ENCODE measurements at places on chromosomes 5 and 9.

GRCh38 chr5:173420108-173420507 lies 91.9 kb upstream of the STC2 start:
- no peak for DNase-seq

DNA sequence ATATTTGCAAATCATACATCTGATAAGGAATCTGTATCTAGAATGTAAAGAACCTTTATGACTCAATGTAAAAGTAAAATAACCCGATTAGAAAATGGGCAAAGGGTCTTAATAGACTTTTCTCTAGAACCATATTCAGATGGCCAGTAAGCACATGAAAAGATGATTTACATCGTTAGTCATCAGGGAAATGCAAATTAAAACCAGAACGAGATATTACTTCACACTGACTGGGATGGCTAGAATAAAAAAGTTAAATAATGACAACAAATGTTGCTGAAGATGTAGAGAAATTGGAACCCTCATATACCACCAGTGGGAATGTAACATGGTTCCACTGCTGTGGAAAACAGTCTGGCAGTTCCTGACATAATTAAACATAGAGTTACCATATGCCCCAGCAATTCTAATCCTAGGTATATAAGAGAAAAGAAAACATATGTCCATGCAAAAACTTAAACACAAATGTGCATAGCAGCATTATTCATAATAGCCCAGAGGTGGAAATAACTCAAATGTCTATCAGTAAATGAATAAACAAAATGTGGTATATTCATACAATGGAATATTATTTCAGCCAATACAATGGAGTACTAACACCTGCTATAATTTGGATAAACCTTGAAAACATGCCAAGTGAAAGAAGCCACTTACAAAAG lies 100.4 kb upstream of the MAMDC2 start:
- DNase-seq, result peak; percentile 51

DNA sequence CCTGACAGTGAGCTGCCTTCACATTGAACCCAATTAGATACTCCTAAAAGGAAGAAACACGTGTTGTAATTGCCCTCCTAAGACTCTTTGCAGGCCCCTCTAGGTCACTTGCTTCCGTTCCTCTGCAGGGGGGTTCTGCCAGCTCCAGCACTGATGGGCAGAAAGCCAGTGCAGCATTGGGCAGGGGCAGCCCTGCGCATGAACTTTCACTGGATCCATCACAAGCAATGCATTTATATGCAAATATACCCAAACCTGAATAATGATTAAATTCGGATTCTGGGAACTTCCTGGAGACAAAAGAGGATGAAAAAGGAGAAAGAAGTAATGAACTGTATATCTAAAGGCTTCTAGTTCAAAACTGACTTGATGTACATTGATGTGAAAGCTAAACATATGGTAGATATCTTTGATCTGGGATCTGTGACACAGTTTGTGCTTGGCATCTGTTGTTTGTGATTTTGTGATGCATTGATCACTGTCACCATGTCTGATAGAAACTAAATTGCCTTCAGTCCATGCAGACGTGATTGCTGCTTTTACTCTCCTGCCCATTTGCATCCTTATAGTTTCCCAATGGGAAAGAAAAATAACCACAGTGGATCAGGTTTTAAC lies 313.4 kb downstream of the DEPDC1B start:
- no peak for DNase-seq

- DNase-seq, result no peak
These were observed 283.1 kb downstream of the KCTD16 start for GRCh38 chr5:144453753-144454152.

GRCh38 chr9:134386951-134387831 lies 60.9 kb downstream of the RXRA start:
- DNase-seq, result no peak

GRCh38 chr5:118015511-118015910 lies 972.8 kb downstream of the DTWD2 start:
- no peak for DNase-seq

GRCh38 chr5:116242343-116242742 lies 157.5 kb downstream of the COMMD10 start:
- peak; percentile 12 for DNase-seq

DNA sequence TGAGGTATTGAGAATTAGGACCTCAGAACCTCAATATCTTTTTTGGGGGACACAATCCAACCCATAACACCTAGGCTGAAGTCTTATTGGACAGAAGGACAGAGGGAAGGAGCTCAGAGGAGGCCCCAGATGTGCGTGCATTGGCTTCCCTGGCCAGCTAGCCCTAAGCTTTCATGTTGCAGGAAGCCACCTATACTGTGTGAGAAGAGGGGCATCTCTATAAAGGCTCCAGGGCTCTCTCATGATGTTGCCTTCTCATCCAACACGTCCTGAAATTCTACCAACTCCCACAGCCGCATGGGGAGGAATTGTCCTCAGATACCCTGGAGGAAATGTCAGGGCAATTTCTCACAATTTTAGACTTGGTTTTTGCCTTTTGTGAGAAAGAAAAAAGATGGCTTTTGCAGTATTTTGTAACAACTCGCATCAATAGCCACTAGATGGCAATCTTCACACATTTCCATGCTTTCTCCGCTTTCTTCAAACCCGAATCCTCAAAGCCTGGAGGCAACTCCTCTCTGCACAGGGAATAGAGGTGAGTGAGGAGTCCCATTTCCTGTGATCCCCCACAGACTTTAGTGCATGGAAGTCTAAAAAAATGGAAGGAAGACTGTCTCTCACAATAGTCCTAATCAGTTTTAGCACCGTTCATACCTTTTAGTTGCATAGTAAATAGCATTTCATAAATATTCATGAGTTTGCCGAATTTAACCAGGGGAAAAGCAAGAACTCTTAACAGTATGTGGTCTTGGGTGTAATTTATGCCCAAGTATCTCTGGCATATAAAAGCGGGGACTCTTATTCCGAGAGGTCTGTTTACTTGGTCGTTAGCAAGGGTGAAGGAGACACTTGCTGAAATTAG lies 7.4 kb upstream of the PPP3R2 start:
- DNase-seq, result peak; percentile 56

DNA sequence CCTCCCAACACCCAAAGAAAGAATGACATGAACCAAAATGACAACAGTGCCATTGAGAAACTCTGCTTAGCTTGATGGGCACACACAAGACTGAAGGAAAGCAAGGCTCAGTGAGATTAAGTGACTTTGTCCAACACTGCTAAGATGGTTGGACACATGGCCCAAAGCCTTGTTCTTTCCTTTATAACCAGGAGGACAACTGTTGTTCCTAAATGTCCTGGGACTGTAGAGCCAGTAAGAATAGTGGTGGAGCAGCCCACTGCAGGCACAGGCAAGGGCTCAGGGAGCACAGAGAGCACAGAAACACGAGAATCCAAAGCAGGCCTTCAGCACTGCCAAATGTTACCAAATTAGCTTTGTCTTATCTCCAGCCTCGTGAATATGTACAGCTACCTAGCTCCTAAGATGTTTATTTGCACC lies 3.9 kb downstream of the ACTL7A start:
- DNase-seq, result no peak

DNA sequence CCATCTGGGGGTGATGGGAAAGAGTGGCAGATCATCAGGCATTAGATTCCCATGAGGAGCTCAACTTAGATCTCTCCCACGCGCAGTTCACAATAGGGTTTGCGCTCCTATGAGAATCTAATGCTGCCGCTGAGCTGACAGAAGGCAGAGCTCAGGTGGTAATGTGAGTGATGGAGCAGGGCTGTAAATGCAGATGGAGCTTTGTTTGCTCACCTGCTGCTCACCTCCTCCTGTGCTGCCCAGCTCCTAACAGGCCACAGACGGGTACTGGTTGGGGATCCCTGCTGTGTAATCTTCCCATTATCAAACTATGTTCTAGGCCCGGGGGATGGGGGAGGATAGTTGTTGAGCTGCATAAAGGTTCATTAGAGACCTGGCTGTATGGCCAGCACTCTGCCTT lies 58.4 kb downstream of the UGCG start:
- no peak for DNase-seq

- DNase-seq, result no peak
These were observed at the start of gene GFRA3 for GRCh38 chr5:138274189-138274853. GFRA3 (minus strand) TSS chr5:138274621; CDS start chr5:138274424, 197 bp downstream.

DNA sequence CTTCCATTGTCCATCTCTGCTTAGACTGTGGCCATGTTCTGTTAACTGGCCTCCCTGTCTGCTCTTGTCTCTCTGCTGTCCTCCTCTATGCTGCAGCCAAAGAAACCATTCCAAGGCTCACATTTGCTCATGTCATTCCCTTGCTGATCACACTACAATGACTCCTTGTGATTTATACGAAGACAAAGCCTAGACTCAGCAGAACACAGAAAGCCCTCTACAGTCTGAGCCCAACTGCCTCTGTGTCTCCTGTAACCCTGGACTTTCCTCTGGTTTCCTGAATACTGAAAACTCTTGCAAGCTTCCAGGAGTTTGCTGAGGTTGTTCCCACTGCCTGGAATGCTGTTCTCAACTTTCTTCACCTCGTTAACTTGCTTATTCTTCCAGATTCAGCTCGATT lies 191.8 kb downstream of the TMEM38B start:
- no peak for DNase-seq

- DNase-seq, result no peak
These were observed 49.8 kb downstream of the PRRC1 start for GRCh38 chr5:127567026-127567768.

GRCh38 chr5:157600252-157600651 lies 24.7 kb upstream of the ADAM19 start:
- DNase-seq, result no peak

DNA sequence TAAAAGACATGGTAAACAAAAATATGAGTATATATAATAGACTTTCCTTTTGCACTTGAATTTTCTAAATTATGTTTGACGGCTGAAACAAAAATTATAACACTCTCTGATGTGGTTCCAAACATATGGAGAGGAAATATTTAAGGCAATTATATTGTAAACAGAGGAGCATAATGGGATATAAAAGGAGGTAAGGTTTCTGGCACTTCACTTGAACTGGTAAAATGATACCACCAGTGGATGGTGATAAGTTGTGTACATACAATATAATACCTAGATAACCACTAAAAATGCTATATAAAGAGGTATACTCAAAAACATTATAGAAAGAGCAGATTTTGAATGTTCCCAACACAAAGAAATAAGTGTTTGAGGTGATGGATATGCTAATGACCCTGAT lies 192.9 kb upstream of the RAD23B start:
- DNase-seq, result no peak

GRCh38 chr5:164708831-164709230 lies 1203.4 kb downstream of the MAT2B start:
- DNase-seq, result no peak

- DNase-seq, result peak; percentile 74
These were observed 117.8 kb downstream of the CCDC192 start for GRCh38 chr5:127820910-127821553.

- DNase-seq, result no peak
These were observed 599.6 kb downstream of the CCDC171 start for GRCh38 chr9:16152276-16153101.

DNA sequence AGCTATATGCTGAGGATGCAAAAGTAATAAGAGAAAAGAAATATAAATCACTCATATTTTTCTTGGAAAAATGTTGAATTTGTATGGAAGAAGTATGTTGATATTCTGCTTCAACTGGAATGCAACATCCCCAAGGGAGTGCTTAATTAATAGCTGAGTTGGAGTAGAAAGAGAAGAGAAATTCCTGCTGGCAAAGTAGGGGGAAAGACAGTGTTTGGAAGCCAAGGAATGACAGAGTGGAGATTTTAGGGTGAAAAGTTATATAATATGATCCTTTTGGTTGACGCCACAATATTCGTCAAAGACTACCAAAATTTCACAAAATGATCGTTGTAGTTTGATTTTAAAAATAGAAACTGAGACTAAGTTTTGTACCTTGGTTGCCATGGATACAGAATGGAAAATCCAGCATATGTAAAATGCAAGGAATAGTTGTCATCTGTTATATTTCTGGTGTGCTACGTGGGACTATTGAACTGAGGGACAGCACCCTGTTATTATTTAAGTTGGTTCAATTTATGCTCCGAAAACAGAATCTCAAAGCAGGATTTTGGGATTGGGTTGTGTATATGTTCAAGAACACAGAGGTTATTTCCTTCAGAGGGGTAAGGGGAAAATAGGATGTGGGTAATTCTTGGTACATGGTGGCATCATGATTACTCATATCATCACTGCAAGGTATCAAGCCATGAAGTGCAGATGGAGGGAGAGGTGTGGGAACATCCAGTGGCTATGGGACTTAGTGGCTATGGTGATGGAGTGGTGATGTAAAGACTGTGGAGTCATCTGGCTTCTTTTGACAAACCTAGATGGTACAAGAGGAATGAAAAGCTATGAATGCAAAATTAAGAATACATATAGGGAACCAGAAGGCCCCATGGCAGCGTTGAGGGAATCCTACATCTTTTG lies 61.0 kb downstream of the SUB1 start:
- DNase-seq, result no peak

DNA sequence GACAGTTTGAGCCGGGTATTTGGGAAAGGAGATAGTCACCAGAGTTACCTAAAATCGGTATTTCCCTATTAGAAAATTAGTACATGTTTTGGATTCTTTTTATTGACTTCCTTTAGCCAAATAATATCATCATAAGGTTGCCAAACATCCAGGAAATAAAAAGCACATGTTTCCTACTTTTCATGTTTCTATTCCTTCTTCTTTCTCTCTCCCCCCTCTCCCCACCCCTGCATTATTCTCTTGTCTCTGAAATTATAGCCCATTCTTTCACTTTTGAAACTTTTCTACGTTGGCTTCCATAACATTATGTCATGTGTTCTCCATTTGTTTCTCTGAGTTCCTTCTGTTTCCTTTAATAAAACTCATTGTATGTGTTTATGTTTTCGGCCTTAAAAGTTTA lies 161.9 kb downstream of the ALDH1A1 start:
- DNase-seq, result no peak

DNA sequence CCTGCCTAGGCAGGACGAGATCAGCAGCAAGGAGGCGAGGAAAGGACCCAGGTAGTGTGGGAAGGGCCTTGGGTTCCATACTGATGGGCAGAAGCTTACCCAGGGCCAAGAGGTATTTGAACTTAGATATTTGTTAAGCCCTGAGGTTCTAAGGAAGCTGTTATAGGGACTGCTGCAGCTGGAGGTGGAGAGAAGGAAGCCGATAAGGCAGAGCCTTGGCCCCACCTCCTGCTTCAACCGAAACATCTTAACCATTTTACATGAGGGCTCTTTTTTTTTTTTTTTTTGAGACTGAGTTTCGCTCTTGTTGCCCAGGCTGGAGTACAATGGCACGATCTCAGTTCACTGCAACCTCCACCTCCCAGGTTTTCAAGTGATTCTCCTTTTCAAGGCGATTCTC lies 8.6 kb upstream of the AQP3 start:
- DNase-seq, result no peak

- no peak for DNase-seq
These were observed 267.4 kb downstream of the GABRG2 start for GRCh38 chr5:162334944-162335343.

Measured in fibroblast of mammary gland (primary cell).